NCI-H526 treated with DMSO at 0.1 percent for 48 hours (cell line): ENCODE measurements at places on chromosomes 3 and 15.

DNA sequence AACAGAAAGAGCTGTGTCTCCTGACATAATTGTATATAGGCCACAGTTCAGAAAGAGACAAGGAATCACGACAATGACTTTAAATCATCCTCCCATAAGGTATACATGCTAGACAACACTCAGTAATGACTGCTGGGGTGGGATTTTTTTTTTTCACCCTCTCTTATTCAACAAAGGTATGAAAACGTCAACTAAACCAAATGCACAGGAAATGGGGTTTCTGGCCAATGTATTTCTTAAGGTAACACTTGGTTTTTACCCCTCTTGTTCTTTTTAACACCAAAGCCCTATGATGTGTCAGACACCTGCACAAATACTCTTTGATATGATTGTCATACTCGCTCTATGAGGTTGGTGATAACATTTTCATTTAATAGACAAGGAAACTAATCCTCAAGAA, 78.3 kb downstream of the MCF2L2 start:
- no peak for DNase-seq

DNA sequence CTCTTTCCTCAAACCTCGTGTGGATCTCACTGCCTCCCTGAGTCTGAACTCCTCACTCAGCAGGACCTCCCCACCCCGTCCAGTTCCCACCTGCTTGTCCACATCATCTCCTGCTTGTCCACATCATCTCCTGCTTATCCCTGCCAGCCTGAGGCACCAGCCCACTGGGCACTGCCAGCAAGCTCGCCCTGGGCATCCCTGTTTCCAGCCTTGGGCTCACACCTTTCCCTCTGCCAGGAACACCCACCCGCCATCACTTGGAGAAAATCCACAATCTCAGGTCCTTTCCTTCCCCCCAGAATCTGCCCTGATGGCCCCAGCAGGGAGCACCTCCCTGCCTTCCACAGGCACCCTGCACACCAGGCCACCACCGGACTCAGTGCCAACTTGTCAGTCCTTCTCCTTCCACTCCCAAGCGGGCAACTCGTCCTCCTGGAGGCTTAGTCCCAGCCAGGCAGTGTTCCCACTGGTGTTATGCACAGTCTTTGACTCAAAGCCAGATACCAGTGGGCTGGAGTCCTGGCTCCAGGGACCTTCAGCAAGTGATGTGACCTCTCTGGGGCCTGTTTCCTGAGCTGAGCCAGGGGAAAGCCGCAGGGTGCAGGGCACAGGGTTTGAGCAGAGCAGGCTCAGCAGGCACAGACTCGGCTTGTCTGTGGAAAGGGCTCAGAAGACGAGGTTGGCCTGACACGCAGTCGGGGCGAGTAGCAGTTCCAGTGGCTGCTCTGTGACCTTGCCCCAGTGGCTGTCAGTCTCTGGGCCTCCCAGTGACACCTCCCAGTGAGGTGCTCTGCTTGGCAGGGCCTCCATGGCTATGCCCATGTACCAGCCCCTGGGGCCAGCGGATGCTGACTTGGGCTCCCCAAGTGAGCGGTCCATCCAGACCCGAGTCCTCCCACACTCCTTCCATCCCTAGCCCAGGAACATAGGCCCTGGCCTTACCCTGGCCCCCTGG, 9.5 kb upstream of the MESP2 start:
- DNase-seq, result no peak

DNA sequence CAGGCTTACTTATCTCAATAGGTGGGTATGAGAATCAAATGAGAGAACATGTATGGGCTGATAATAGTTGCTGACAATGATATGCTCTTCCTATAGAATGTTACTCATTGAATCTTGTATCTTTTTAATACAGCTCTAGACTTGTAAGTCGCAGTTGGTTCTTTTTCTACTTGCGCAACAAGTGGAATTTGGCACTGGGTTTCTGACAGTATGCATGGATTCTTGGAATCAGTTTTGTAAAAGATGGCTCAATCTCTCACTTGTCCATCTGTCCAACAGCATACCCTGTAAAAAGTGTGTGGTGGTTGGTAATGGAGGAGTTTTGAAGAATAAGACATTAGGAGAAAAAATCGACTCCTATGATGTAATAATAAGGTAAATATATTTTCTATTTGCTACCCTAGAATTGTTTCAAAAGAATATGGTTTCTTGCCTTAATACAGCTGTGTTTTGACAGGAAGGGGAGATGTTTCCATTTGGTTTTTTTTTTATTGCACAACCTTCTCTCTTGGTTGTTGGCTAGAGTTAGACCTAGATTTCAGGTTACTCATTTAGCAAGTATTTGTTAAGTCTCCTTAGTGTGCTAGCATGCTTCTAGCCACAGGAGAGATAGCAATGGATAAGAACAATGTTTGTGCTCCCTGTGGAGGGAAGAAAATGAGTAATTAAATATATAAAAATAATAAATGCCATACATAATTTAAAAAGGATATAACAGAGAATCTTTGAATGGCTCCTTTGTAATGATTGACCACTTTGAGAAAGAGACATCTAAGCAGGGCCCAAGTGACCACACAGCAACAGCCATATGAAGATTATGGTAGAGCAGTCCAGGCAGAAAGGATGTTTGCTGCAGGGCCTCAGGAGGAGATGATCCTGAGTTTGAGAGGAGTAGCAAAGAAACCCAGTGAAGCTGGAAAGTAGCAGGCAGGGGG, 21.8 kb downstream of the ST3GAL6 start:
- DNase-seq, result no peak

- DNase-seq, result no peak
Observed at GRCh38 chr3:126972866-126973265, 10.0 kb upstream of the PLXNA1 start.

DNA sequence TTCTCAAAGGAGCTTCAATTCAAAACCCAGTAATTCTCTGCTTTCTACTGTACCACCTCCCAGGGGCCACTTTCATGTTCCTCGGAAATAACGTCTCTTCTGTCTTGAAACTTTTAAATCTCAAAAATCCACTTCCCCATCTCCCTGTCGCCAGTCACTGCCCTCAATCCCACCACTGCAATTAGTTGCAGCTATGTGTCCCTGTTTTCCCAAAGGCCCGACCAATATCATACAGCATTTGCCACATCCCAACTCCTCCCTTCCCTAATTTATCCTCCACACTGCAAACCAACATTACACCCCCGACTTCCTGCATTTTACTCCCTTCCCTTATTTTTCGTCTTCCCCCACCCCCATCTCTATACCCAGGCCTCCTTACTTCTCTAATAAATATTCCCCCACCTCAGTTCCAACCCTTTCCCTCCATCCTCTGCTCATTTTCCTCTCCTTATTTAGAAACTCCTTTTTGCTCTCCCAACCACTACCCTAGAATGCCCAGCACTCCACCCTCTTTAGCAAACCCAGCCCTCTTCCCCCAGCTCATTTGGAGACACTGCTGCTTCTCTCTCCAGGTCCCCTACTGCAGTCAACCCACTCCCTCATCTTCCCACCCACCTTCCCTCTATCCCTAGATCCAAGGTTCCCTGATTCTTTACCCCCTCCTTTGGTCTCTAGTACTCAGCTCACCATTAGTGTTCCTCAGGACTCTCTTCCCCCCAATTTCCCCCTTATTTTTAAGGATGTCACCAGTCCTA, 1.1 kb downstream of the NPTN start:
- no peak for DNase-seq

- DNase-seq, result no peak
Observed at GRCh38 chr3:4063916-4064574, 239.1 kb upstream of the SETMAR start.

DNA sequence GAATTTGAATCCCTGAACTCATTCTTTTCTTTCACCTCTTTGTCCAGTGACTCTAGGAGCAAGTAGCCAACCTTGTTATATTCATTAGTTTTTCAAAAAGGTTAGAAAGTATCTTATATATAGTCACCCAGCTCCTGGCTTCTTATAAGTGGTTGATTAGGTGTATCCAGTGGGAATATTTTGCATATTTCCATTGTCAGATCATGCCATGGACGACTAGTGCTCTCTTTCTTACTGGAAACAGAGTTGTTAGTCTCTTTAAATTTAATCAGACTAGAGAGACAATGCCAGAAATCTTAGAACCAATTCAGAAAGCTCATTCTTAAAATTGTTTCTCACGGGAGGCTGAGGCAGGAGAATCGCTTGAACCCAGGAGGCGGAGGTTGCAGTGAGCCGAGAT, 73.4 kb downstream of the CHRD start:
- DNase-seq, result no peak

DNA sequence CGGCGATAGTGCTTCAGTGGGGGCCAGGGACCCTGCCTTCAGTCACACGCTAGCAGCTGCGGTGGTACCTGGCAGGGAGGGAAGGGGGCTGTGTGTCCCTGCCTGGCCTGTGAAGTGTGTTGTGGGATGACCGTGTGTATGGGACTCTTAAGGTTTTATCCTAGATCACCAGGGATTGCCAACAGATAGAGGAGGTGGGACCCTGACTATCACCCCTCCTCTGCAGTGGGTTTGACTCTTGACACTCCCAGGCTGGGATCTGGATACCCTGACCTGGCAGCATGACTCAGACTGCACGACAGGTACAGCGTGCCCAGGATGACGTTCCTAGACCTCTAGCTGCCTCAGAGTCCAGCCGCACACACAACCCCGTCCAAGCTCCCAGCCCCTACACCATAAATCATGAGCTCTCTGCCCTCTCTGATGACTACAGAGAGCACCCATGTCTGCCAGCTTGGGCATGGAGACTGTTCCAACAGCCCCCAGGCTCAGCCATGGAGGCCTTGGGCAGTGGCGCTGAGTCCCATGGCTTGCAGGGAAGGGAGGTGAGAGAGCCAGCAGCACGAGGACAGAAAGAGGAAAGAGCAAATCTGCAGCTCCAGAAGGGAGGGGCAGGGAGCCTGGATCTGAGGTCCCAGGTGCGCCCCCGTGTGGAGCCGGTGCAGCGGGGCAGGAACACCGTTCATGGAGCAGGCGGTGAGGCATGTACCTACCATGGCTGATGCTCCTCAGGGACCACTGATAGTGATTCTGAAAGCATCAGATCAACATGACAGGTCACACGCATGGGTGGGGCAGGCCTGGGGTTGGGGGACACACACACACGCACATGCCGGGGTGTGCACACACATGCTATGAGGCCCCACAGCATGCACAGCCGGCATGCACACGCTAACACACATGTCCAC, 71.0 kb downstream of the ADAMTS7 start:
- peak; percentile 10 for DNase-seq

GRCh38 chr3:195873281-195873887, 35.0 kb downstream of the TNK2 start:
- no peak for DNase-seq

DNA sequence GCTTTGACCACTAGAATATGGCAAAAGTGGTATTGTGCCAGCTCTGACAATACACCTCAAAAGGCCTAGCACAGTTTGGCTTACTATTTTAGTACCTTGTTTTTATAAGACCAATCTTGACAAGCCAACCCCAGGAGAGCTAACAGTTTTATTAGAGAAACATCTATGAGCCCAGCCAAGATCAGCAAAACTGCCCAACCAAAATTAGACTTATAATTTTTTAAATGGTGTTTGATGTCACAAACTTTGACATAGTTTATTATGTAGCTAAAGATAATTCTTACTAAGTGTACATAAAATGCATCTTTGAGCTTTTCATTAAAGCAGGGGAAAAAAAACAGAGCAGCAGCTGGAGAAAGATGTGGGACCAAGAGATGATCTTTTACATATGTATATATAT, 537.5 kb downstream of the ZPLD1 start:
- DNase-seq, result no peak

DNA sequence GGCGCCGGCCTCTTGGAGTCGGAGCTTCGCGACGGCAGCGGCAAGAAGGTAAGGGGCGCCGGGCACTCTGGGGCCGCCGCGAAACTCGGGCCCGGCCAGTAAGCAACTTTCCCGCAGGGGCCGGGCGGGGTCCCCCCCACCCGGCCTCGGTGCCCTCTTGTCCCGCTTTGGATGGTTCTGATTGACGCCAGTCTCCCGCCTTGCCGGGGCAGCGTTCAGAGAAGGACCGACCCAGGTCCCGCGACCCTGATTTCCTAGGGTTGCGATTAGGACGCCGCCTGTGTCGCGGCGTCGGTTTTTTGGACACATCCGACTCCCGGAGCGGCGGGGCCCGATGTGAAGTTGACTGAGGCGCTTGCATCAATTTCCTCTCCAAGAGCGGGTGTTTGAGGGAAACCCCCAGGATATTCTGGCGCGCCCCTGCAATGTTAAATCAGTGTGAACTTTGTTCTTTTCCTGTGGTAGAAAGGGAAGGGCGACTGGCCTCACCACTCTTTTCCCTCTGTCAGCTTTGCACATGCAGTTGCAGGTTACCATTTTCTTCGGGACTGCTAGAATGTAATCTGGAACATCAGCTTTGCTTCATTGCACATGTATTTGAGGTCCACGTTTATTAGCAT, 755 bp downstream of the PDE8A start:
- DNase-seq, result peak; percentile 32

DNA sequence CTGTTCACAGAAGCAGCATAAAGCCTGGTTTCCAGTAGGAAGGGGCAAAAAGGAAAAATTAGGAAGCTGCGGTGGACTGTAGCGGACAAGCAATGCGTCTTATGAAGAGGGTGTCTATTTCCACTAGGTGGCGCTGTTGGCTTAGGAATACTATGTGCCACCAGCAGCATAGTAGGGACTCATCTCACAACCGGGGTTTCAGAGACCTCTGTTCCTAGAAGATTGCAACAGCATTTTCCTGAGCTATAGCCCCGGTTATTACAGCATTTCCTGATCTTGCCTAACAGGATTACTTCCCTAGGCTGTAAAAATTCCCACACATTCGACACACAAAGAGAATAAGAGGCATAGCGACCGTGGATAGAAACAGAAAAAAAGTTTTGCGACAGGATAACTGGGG, 683.0 kb downstream of the TBL1XR1 start:
- DNase-seq, result no peak

- no peak for DNase-seq
Observed at GRCh38 chr3:136239094-136239493, 11.0 kb upstream of the PCCB start.

DNA sequence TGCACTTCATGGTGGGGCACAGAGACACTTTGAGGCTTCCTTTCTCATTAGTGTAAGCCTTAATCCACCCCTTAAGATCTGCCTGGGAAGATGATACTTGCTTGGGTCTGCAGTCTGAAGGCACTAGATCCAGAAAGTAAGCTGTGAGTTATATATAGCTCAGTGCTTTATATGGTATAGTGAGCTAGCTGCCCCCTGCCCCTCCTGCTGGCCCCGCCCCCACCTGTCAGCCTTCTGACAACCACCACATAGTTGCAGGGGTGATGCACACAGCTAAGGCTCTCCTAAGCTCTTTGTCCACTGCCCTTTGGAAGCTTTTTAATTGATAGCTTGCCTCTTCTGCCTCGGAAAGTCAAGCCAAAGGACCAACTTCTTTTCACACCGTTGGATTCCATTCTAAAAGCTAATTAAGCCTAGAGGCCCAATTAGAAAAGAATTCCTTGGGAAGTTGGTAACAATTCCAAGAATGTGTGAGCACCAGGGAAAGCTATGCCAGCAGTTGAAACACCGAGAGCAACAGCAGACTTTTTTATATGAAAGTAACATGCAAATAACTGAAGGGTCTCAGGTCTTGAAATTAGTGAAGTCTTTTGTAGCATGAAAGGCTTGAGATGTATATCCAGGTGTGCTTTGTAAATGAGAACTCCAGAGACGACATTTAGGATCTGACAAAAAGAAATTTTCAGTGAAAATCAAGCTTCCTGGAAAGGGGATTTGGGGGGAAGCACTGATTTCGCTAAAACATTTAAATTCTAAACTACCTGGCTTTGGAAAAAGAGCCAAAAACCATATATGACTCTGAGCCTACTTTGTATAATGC, 2.3 kb downstream of the TPM1 start:
- no peak for DNase-seq
